T-helper 17 cell (primary cell): ENCODE measurements at places on chromosomes 4 and X. TPM values are rescaled to one million over a fixed set of nuclear protein-coding genes. Genes with fewer than 3 reads are reported as not detected.

GRCh38 chrX:39853417-39854030 is 244.2 kb downstream of the BCOR start:
- no peaks in the 10 kb centered on the region for H3K27me3 ChIP-seq
- H3K27ac ChIP-seq, result peak overlapping the region; percentile 95
- H3K36me3 ChIP-seq, result no peaks in the 10 kb centered on the region
- H3K4me1 ChIP-seq, result peaks cover 21% of the 10 kb centered on the region
- peak overlapping the region; percentile 85 for H3K4me3 ChIP-seq
- no peak for DNase-seq

- peaks cover 14% of the 10 kb centered on the region for H3K4me1 ChIP-seq
- H3K27me3 ChIP-seq, result no peaks in the 10 kb centered on the region
- H3K36me3 ChIP-seq, result peaks cover 8% of the 10 kb centered on the region
- peak overlapping the region; percentile 29 for H3K27ac ChIP-seq
- no peak for DNase-seq
- H3K4me3 ChIP-seq, result peak overlapping the region; percentile 15
Measured at GRCh38 chr4:112312610-112313239, 15.6 kb downstream of the ALPK1 start.

DNA sequence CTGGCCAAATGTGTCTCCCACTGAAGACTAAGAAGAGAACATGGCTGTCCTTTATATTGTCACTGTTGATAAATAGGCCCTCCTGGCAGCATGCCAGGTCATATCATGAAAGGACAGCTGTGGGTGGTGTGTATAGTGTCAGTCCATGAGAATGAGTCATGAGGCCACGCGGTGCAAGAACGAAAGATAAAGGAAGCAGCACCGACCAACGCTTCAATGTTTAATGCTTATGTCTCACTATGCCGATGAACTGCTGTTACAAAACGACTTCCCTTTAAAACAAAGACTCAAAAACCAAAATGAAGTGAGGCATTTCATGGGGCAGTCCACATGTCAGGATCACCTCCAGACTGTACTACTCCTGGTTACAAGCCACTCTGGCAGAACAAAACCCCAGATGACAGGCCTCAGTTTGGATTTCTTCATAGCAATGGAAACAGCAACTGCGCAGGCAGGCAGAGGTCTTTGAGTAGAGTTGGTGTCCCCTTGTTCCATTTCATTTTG is 5.2 kb upstream of the TCEANC start:
- peaks cover 9% of the 10 kb centered on the region for H3K4me1 ChIP-seq
- H3K4me3 ChIP-seq, result peak overlapping the region; percentile 39
- no peak overlapping the region for H3K27ac ChIP-seq
- H3K36me3 ChIP-seq, result no peaks in the 10 kb centered on the region
- H3K27me3 ChIP-seq, result no peaks in the 10 kb centered on the region

DNA sequence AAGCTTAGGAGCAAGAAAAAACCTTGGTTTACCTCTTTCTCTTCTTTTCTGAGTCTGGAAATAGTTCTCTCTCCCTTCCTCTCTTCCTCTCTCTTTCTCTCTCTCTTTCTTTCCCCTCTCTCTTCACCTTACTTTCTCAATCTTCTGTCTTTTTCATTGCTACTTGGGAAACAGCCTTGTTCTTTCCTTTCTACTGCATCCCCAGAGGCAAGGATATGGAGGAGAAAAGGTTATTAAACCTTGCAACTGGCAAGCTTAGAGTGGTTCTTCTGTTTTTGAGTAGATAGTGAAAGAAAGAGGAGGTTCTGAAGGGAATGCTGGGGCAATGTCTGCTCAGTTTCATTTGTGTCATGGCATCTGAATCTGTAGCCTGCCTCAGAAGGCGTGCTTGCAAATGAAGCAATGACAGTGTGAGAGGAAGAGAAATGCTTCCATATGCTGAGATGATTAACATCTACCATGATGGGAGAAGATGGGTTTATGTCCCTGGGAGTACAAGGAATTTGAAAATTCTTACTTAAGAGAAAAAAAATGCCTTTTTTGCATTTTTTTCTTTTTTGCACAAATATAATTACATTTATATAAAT is 190.6 kb downstream of the CEP135 start:
- no peak for DNase-seq
- peaks cover 5% of the 10 kb centered on the region for H3K27me3 ChIP-seq

GRCh38 chrX:43940816-43941474 is 32.2 kb downstream of the NDP start:
- DNase-seq, result no peak
- H3K4me3 ChIP-seq, result no peak overlapping the region
- H3K36me3 ChIP-seq, result no peaks in the 10 kb centered on the region
- H3K4me1 ChIP-seq, result no peaks in the 10 kb centered on the region
- H3K27me3 ChIP-seq, result peaks cover 11% of the 10 kb centered on the region
- no peak overlapping the region for H3K27ac ChIP-seq

GRCh38 chr4:3314706-3315260 is 22.0 kb downstream of the RGS12 start:
- no peak overlapping the region for H3K27ac ChIP-seq
- H3K4me3 ChIP-seq, result no peak overlapping the region
- no peaks in the 10 kb centered on the region for H3K36me3 ChIP-seq
- H3K4me1 ChIP-seq, result peaks cover 4% of the 10 kb centered on the region
- no peaks in the 10 kb centered on the region for H3K27me3 ChIP-seq

GRCh38 chr4:3295837-3296624 is 3.2 kb downstream of the RGS12 start:
- peaks cover 17% of the 10 kb centered on the region for H3K4me1 ChIP-seq
- no peaks in the 10 kb centered on the region for H3K36me3 ChIP-seq
- H3K4me3 ChIP-seq, result no peak overlapping the region
- no peak overlapping the region for H3K27ac ChIP-seq

The PRSS48 gene
- total RNA-seq, result not detected

The CLDN34 gene
- not detected for total RNA-seq
